ENCODE measurements at places on chromosomes 3 and 15.
A peak's percentile ranks its signal among the peaks of the same experiment; 100 is the strongest.

- peak; percentile 74 for DNase-seq
Measured at GRCh38 chr3:45252826-45253225, 26.7 kb upstream of the TMEM158 start.

DNA sequence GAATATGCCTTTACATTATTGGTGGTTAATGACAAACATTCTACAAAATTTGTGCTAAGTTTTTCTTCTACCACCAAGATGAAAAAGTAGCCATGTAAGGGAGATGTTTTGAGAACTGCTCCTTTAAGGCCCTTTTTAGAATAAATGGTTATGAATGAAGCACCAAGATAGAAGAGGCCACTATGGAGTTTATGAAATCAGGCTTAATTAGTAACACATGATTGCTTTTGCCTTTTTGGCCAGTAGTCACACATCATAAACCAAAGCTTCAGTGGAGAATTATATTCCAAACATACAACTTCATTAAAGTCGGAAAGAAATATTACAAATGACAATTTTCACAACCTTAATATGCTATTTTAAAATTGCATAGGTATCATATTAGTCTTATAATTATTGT, 331.7 kb downstream of the RBMS3 start:
- DNase-seq, result no peak

DNA sequence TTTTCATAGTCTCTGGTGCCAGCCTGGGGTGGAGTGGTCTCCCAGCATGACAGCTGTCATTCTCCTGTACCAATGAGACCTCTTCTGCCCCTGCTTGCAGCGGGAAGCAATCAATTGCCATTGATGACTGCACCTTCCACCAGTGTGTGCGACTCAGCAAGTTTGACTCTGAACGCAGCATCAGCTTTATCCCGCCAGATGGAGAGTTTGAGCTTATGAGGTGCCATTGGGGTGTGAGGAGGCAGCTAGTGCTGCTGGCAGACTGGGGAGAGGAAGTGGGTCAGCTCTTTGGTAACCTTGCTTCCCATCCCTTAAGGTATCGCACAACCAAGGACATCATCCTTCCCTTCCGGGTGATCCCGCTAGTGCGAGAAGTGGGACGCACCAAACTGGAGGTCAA, 4.4 kb upstream of the ABCF3 start:
- no peak for DNase-seq

- DNase-seq, result no peak
Measured at GRCh38 chr3:147407498-147408187, 1.3 kb upstream of the ZIC4 start.

DNA sequence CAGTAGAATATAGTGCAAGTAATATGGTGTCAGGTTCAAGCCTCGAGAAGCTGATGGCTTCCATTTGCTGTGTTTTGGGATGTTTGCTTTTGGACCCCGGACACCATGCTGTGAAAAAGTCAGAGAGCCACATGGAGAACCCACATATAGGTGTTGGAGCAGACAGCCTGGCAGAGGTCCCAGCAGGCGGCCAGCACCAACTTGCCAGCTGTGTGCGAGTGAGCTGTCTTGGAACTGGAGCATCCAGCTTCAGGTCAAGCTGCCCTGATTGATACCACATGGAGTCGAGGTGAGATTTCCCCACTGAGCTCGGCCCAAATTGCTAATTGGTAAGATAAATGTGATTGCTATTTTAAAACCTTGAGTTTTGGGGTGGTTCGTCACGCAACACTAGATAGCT, 185.7 kb upstream of the TBL1XR1 start:
- no peak for DNase-seq

DNA sequence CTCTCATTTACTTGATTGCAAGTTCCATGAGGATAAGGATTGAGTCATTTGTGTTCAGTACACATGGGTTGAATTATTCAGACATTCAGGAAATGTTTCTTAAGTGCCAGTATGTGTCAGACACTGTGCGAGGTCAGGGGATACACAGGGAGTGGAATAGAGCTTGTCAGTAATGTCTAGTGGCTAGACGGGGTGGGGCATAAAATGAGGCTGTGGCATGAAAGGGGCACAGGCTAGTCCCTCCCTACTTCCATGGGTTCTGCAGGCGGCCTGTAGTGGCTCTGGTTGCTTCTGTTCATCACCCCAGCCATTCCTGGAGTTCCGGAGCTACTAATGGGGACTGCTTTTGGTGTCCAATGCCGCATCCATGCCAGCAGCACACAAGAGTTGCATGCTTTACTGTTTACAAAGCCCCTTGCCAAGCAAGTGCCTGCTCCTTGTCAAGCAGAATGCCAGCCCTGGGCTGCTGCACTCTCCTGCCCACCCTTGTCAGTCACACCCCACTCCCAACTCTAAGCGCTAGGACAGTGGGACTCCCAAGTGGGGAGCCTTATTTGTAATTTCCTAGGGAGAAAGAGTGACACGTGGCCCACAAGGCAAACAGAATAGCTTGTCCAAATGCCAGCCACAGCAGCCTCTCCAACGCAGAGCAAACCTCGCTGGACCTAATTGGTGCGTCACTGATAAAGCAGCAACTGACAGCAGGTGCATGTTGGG, 70.8 kb downstream of the RAB11A start:
- no peak for DNase-seq

DNA sequence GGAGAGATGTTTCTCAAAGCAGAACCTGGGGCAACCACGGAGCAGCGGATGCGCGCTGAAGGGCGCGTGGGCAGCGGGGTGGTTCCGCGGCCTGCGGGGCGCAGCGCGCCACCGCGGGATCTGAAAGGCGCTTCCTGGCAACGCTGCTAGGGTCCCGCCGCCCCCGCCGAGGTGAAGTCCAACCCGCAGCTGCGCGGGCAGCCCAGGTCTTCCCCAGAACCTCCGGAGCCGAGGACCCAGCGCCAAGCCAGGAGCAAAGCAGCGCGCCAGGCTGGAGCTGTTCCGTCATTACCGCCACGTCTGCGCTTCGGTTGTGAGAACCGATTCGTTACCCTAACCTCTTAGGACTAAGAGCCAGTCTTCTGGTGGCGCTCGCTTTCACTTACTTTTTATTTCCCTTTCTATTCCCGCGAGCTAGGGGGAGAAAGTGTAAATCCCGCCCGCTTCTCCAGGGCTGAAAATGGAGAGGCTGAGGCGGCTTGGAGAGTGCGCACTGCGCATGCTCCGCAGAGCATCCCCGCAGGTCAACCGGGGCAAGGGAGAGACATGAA, 3.2 kb upstream of the GABRG3 start:
- no peak for DNase-seq

- no peak for DNase-seq
Measured at GRCh38 chr15:64905941-64906340, 5.8 kb upstream of the ANKDD1A start.

All from CD14-positive monocyte (primary cell).